ENCODE measurements at places on chromosomes 5 and 9. TPM values are rescaled to one million over a fixed set of nuclear protein-coding genes. Genes with fewer than 3 reads are reported as not detected.

The NIPAL4 gene
- not detected for polyA plus RNA-seq

The SREK1IP1 gene
- 5.9 TPM for polyA plus RNA-seq

The PCDHB8 gene
- polyA plus RNA-seq, result not detected

The TMEM215 gene
- not detected for polyA plus RNA-seq

The RNF183 gene
- 0.54 TPM for polyA plus RNA-seq

The RXRA gene
- polyA plus RNA-seq, result 30.8 TPM

The ZNF883 gene
- 0.27 TPM for polyA plus RNA-seq

The PRR16 gene
- 2.4 TPM for polyA plus RNA-seq

The SH3RF2 gene
- polyA plus RNA-seq, result 14.3 TPM

The TLX3 gene
- polyA plus RNA-seq, result not detected

The DOCK8 gene
- 3.8 TPM for polyA plus RNA-seq

The PTGDS gene
- polyA plus RNA-seq, result 36.7 TPM

The FRMPD1 gene
- 0.06 TPM for polyA plus RNA-seq

The PRPF4 gene
- 21.6 TPM for polyA plus RNA-seq

The PAEP gene
- not detected for polyA plus RNA-seq

The CCNO gene
- 0.49 TPM for polyA plus RNA-seq
